ENCODE measurements at places on chromosomes 4 and X. TPM values are rescaled to one million over a fixed set of nuclear protein-coding genes. Genes with fewer than 3 reads are reported as not detected.

Gene CXCL3
- 0.18 TPM for total RNA-seq

Gene PRR27
- not detected for total RNA-seq

Gene HAND2
- total RNA-seq: not detected

Gene ASB12
- total RNA-seq: not detected

Gene MAGEB17
- not detected for total RNA-seq

Gene ARR3
- not detected for total RNA-seq

Gene FAM120C
- total RNA-seq: 10.4 TPM

Gene ATP11C
- 18.3 TPM for total RNA-seq

Gene COX18
- total RNA-seq: 19.9 TPM

Gene IL2
- 595 TPM for total RNA-seq

Gene SLC26A1
- total RNA-seq: 0.49 TPM

Gene NXF2
- total RNA-seq: not detected

Gene CCKAR
- total RNA-seq: not detected

Gene FAAH2
- total RNA-seq: 7.3 TPM

Gene TRPC5OS
- total RNA-seq: not detected

Gene OPRPN
- total RNA-seq: not detected

Gene TMEM31
- not detected for total RNA-seq

Gene LAMP2
- 42.7 TPM for total RNA-seq

Gene CRLF2
- 1.3 TPM for total RNA-seq

Gene CXorf49B
- not detected for total RNA-seq

Gene MFAP3L
- total RNA-seq: 0.47 TPM

Gene CDK16
- 63.8 TPM for total RNA-seq

Gene MAGEC3
- not detected for total RNA-seq

Gene IL3RA
- 5.3 TPM for total RNA-seq

Gene WAS
- 122 TPM for total RNA-seq

Gene AMOT
- 1.9 TPM for total RNA-seq

Gene COQ2
- total RNA-seq: 22.5 TPM

Gene CTAG1A
- not detected for total RNA-seq

Gene CXorf65
- total RNA-seq: 17.1 TPM

Gene MAGEA2
- total RNA-seq: not detected

Gene LNX1
- not detected for total RNA-seq

Gene GAGE13
- total RNA-seq: not detected

Gene CORIN
- total RNA-seq: not detected

Gene TEX13D
- total RNA-seq: 0.05 TPM

Gene GAB3
- 5.1 TPM for total RNA-seq

Gene MEPE
- total RNA-seq: not detected

Gene RHOXF1
- total RNA-seq: not detected

Gene PAGE5
- not detected for total RNA-seq

Gene FDCSP
- not detected for total RNA-seq

Gene PPP1R2C
- total RNA-seq: not detected

Gene ODAPH
- 0.54 TPM for total RNA-seq

Gene MAGEA9B
- total RNA-seq: not detected

Gene MGARP
- not detected for total RNA-seq

Gene SPRY1
- 49.0 TPM for total RNA-seq

Gene SOWAHB
- total RNA-seq: not detected

Gene REPS2
- not detected for total RNA-seq

Gene AMER1
- 6.7 TPM for total RNA-seq

Gene CLDN34
- total RNA-seq: not detected

Gene CLGN
- not detected for total RNA-seq

Gene ANOS1
- not detected for total RNA-seq

Gene FGFBP2
- total RNA-seq: 4.8 TPM

Measured in activated T-helper 1 cell treated with anti-CD3 and anti-CD28 coated beads, Interleukin-12 subunit alpha, Interleukin-12 subunit beta, Interleukin-2, Interleukin-4 antibody, amounts not matched to agents 30 ng/mL and 10 ng/mL and 1 ng/mL, durations not matched to agents 14 hours and 24 hours and 36 hours (primary cell).